ENCODE measurements at places on chromosomes 3 and 15.

DNA sequence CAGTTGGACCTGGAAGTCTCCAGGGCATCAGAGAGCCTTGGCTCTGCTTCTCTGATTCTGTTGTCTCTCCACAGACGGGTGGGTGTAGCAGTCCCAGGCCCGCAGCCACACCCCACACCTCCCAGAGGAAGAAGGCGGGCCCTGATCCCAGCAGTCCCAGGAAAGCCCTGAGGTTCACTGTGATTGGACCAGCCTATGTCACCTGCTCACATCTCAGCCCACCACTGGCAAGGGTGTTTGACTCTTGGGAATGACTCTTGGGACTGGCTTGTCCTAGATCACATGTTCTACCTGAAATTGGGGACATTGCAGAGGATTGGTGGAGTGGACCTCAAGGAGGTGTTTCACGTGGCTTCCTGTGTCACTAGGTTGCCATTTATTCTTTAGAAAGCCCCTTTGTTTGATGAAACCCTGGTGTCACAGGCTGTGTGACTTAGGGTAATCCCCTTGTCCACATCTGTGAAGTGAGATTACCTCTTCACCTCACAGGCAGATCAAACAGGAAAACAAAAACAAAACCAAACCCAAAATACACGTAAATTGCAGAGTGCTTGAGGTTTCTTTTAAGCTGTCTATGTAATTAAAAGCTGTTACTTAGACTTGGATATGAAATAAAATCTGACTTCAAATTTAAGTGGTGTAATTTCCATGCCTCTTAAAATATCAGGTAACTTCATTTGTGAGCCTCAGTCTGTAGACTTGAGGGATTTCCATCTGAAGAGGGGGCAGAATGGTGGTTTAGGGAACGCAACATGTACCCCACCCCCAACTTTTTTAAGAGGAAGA is 26.7 kb downstream of the FLNB start:
- peak; percentile 53 for DNase-seq

DNA sequence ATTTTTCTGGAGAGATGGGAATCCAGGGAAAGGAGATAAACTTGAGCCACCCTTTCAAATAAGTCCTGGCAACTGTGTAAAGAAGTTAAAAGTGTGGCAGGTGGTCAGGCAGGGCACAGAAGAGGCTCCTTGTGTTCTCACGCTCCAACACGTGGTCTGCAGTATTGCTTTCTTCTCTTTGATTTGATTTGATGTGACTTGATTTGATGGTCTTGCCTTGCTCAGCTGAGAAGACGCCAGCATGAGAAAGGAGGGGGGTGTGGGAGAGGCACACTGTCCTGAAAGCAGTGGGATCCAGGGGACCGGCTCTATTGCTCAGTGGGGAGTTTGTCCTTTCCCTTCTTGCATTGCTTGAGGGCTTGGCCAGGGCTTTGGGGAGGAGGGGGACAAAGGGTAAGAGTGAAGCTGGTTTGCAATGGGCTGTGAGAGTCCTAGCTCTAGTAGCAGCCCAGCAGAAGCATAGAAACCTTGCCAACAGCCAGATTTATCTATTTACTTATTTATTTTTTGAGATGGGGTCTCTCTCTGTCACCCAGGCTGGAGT is 25.7 kb upstream of the NEO1 start:
- no peak for DNase-seq

- DNase-seq: no peak
These were observed 11.6 kb downstream of the TTC21A start for GRCh38 chr3:39118931-39119660.

- DNase-seq: peak; percentile 44
These were observed 37.5 kb upstream of the CHST2 start for GRCh38 chr3:143081844-143082778.

DNA sequence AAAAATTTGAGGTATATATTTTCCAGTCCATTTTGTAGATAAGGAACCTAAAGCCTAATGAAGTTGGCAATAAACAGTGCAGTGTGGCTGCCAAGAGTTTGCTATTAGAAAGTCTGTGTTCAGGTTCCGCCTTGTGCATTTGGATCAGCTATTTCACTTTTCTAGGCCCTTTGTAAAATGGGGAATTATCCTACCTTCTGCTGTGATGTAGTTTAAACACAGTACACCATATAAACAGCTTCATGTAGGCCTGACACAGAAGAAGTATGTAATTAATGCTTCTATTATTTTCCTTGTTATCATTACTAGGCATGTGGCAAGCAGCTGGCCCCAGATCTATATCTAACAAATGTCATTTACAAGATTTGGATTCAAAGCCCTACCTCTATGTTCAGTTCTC is 456.3 kb downstream of the GABRG3 start:
- no peak for DNase-seq

- no peak for DNase-seq
These were observed 174.0 kb downstream of the THRB start for GRCh38 chr3:24320601-24321000.

GRCh38 chr3:186025161-186025560 is 83.7 kb downstream of the ETV5 start:
- DNase-seq: peak; percentile 79

DNA sequence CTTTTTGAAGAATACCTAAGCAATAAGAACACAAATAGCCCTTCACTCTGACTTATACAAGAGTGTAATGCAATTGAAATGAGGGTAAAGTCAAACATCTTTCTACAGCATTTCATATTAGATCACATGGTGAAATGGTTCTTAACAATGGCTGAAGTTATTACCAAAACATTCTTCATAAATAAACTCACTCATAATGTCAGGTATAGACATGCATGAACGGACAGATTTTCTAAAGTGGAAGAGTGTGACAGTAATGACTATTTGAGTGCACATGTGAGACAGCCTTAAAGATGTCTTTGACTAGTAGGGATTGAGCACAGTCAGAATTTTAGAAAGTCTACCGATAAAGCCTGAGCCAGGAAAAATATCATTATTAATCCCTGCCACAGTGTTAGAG is 471.0 kb downstream of the ZPLD1 start:
- DNase-seq: no peak

DNA sequence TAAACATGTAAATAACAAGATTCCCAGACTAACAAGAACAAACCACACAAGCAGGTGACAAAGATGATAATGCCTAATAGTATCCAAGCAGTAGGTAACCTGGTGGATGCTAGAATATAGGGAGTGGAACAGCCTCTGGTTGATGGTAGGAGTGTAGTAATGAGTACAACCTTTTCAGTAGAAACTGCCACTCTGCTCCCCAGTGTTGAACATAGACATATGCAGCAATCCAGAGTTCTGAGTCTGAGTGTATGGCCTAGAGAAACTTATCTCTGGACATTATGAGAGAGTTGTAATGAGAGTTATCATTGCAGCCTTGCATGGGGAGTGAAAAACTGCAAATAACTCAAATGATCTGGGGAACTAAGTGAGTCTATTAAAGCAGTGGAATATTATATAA is 76.1 kb upstream of the ACAD9 start:
- no peak for DNase-seq

DNA sequence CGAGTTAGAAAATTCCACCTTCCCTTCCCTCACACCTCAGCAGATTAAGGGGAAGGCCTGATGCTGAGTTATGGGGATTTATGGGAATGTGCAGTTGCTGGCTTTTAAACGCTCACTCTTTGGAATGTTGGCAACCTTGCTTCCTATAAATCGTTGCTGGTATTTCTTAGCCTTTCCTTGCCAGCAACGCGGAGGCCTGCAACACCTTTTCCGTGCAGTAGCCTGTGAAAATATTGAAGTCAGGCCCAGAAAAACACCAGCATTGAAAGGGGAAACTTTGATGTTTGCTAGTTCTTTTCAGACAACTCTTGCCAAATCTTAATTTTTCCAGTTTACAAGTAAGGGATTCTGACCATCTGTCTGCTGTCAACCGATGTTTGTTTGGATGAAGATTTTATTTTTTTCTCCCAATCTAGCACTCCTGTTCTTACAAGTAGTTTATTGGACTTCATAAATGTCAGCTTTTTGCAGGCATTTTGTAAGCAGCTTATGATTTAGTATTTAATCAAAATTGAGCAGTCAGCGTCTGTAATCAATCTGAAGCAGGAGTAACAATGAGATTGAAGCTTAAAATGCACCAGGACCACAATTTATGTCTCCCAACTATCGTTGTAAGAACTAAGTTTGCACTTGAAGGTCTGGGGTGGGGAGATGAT is 251.0 kb downstream of the RPLP1 start:
- no peak for DNase-seq

DNA sequence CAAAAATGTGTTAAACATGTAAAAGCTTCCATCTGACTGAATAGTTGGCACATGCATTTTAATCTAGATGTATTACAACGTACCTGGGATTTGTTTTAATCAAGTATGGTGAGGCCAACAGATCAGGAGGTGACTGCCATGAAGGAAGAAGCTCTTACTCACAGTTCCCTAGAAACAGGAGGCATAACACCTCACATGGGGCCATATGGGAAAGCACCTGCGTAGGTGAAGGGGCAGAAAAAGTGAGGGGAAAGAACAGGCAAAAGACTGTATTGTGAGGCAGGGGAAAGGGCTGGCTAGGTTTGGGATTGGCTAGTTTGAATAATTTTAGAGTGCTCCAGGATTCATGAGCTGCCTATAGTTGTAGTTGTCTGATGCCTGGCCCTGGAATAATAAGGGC is 9.6 kb downstream of the SQOR start:
- DNase-seq: no peak

DNA sequence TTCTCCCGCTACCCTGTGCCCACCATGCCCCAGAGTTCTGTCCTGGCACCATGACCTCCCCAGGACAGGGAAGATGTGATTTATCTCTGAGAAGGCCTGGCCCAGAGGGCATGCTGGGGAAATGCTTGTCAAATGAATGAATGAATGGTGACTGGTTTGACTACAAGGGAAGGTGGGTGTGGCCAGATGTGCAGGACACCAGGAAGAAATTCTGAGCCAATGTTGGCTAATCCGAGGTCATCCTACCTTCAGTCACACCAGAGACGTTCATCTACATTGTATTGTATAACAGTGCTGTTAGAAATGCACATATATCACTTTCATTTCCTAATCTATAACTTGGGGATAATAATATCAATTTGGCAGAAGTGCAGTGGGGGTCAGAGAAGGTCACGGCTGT is 138.4 kb downstream of the FAM43A start:
- no peak for DNase-seq

GRCh38 chr3:189305412-189305811 is 133.6 kb downstream of the TPRG1 start:
- DNase-seq: no peak

GRCh38 chr3:53229171-53229570 is 26.7 kb downstream of the TKT start:
- no peak for DNase-seq

DNA sequence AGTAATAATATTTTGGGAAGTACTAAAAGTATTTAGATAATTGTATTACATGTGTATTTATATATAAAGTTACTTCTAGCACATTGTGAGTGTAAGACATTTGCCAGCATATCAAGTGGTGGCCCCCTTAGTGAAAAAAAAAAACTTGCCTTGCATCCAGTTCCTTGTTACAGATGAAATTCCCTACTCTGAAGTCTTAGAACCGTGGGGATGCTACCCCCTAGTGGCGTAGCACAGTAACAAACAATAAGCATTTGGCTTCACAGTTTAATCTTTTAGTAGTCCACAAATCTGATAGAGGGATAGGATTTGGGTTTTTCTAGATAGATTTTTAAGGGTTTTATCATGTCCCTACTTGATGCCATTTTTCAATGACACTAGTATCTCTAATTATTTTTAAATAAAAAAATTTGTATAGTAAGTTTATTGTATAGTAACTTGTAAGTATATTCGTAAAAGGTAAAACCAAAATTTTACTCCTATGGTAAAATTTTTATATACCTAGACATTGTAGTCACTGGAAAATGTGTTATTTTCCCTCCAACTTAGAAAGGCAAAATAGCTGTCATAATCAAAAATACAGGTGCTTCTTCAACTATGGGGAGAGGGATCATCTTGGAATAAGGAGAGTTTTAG is 14.3 kb downstream of the SMC4 start:
- DNase-seq: peak; percentile 48

- no peak for DNase-seq
These were observed 21.9 kb upstream of the P2RY13 start for GRCh38 chr3:151351219-151351618.

- no peak for DNase-seq
These were observed 816.4 kb downstream of the ROBO1 start for GRCh38 chr3:78951342-78951945.

GRCh38 chr3:182276512-182276911 is 516.8 kb upstream of the ATP11B start:
- DNase-seq: no peak

GRCh38 chr15:40590667-40591050 is 3.4 kb upstream of the KNL1 start:
- no peak for DNase-seq

DNA sequence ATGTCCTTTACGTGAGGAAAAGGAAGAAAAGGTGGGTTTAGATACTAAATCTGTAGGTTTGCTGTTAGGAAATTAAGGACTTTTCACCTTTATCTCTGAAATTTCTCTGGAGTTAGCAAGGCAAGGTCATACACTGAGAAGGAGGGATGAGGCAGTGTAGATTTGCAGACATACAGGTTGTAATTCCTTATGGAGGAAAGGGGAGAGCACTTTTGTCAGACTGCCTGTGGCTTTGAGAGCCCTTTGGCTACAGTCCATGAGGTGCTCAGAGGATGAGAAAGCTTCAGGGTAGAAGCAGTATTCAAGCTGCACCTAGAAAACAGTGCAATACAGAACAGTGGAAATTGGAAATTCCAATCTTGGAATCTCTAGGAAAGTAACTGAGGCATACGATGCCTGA is 8.3 kb downstream of the RPL14 start:
- no peak for DNase-seq

GRCh38 chr3:184570489-184570888 is 8.9 kb downstream of the EPHB3 start:
- no peak for DNase-seq

- DNase-seq: no peak
These were observed 11.7 kb downstream of the SPTBN5 start for GRCh38 chr15:41881920-41882688.

DNA sequence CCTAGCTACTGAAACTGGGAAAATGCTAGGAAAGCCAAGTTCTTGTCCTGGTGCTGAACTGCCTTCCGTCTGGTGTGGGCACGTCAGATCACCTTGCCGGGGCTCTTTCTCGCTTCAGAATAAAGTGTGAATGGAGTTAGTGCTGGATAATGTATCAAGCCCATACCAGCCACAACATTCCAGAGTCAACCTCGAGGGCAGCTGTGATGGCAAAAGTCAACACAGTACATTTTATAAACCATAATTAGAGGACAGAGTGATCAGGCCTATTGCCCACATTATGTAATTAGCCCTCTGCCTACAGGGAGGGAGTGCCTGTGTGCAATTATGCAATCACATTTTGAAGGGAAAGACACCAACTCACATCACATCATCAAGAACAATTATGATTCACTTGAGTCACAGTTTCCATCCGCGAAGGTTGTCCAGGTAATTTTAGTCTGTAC is 165.2 kb downstream of the RORA start:
- DNase-seq: no peak
